Stimulated activated CD4-positive, alpha-beta T cell treated with anti-CD3 and anti-CD28 coated beads, Interleukin-2, amount 100 ng/mL, for 24 hours (primary cell): ENCODE measurements at places on chromosomes 2 and 18.

GRCh38 chr2:46485002-46485401 lies 5.6 kb downstream of the TMEM247 start:
- DNase-seq: no peak

- no peak for DNase-seq
Measured at GRCh38 chr18:3671176-3671575, 221.2 kb downstream of the TGIF1 start.

GRCh38 chr2:215354771-215355695 lies 43.2 kb downstream of the ATIC start:
- no peak for DNase-seq

- DNase-seq: no peak
Measured at GRCh38 chr18:58402951-58403702, 225.8 kb downstream of the ALPK2 start.

GRCh38 chr2:73260338-73260984 lies 23.8 kb downstream of the FBXO41 start:
- DNase-seq: no peak

GRCh38 chr2:25309402-25309801 lies 32.3 kb downstream of the DNMT3A start:
- DNase-seq: peak; percentile 79

GRCh38 chr2:169036736-169037440 lies 5.8 kb upstream of the ABCB11 start:
- DNase-seq: no peak
